CD4-positive, alpha-beta memory T cell (primary cell): ENCODE measurements at places on chromosomes 2 and 18. TPM values are rescaled to one million over a fixed set of nuclear protein-coding genes. Genes with fewer than 3 reads are reported as not detected.

Gene DDX1
- 58.3 TPM for total RNA-seq

Gene CKAP2L
- total RNA-seq: 0.06 TPM

Gene ICOS
- 52.9 TPM for total RNA-seq

Gene PREPL
- 39.5 TPM for total RNA-seq
